DMS79 (cell line): ENCODE measurements at places on chromosomes 1 and 21.

GRCh38 chr1:229293528-229294204 is 22.8 kb downstream of the RAB4A start:
- DNase-seq: no peak

GRCh38 chr1:14181191-14181795 is 417.2 kb upstream of the KAZN start:
- DNase-seq: no peak

DNA sequence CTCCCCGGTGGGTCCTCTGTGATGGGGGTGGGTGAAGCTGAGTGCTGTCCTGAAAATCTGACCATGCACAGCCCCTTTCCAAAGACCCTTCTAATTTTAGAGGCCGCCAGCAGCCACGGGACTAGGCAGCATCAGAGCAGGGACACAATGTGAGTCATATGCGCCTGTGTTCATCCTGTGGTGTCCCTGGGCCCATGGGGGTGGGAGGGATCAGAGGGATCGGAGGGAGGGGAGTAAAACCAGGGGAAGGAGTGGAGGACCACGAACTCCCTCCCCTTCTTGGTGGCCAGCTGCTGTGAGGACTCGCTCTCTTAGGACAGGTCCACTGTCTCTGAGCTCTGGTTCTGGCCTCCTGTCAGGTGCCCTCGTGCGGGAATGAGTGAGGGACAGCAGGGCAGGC is 61.5 kb downstream of the ADARB1 start:
- DNase-seq: no peak

- DNase-seq: no peak
Measured at GRCh38 chr1:160206036-160206389, 829 bp downstream of the PEA15 start.

GRCh38 chr1:116763116-116763786 is 9.0 kb downstream of the CD2 start:
- DNase-seq: no peak

- DNase-seq: no peak
Measured at GRCh38 chr1:32755098-32755809, 52.7 kb upstream of the SYNC start.

GRCh38 chr1:86030180-86030579 is 126.4 kb downstream of the COL24A1 start:
- DNase-seq: no peak

- no peak for DNase-seq
Measured at GRCh38 chr1:63987014-63987627, 213.3 kb downstream of the ROR1 start.

- no peak for DNase-seq
Measured at GRCh38 chr1:27952147-27952546, 7.6 kb upstream of the XKR8 start.

DNA sequence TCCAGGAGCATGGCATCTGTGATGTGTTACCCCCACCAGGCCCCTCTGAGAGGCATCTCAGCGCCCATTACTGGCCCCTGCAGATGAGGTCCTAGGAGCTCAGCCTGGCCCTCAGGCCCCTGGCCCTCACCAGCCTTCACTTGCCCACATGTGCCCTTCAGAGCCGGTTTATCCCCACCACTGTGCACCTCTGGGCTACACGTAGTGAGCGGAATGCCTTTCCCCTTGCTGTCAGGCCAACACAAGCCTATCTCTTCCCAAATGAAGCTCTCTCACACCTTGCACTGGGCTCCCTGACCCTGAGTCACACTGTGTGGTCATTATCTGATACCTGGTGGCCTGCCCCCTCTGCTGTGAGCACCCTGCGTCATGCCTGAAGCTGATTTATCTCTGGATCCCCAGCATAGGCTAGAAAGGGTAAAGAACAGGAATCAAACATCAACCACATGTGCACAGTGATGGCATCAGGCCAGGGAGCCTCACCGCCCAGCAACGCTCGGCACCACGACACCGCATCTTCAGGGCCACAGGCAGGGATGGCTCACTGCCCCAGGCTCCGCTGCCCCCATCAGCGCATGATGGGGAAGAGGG is 49.1 kb downstream of the GLIS1 start:
- no peak for DNase-seq

DNA sequence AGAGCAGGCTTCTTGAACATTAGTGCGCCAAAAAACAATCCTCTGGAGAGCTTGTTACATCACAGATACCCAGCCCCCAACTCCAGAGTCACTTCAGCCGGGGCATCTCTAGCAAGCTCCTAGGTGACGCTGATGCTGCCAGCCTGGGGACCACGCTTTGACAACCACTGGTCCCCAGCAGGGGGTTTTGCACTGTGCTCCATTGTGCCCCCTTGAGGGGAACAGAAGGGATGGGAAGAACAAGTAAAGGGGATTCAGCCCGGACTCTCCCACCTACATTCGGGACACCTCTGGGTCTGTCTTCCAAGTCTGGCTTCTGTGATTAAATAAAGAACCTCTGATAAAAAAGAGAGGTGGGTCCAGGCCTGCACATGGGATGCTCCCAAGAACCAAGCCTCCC is 60.4 kb downstream of the ATP5PO start:
- DNase-seq: no peak

DNA sequence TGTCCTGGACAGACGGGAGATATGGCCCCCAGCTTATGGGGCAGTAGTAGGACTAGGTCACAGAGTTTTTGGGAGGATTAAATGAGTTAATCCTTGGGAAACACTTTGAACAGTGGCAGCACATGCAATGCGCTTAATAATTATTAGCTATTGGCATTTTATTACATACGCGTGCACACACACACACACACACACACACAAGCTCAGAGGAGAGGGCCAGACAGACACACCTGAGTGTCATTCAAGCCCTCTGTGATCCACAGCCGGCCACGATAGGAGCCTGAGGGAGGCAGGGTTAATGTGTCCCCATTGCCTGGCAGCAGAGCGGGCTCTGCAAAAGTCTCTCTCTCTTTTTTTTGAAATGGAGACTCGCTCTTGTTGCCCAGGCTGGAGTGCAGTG is 37.9 kb downstream of the EPHA2 start:
- DNase-seq: no peak

DNA sequence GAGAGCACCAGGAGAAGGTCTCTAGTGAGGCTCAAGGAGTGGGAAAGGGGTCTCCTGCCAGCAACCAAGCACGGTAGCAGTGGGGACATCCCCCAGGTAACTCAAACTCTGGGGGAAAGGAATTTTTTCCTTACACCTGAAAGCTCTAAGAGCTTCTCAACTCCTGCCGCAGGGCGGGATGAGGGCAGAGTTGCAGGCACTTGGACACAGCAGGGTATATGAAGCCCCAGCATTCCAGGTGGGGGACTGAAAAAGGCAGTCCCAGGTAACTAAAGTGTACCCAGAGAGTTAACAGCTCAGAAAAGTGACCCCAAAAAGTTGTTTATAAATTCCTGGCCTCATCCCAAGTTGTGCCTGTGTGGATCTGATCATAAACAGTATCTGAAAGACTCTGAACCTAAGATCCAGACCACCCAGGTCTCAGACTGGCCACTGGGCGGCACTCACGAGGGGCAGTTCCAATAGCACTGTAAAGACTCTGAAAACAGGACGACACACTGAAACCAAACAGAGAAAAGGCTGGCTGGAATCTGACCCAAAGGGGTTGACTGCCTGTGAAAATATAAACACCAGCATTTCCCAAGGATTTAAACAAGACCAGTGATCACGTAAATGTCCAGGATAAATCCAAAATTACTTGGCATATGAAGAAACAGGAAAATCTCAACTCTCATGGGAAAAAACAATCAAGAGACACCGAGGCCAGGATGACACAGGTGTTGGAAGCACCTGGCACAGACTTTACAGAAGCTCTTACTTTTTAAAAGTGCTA is 47.5 kb downstream of the HSF2BP start:
- DNase-seq: no peak

GRCh38 chr1:218351391-218352074 is 6.4 kb downstream of the TGFB2 start:
- no peak for DNase-seq

- DNase-seq: no peak
Measured at GRCh38 chr1:4772294-4773010, 118.0 kb downstream of the AJAP1 start.

DNA sequence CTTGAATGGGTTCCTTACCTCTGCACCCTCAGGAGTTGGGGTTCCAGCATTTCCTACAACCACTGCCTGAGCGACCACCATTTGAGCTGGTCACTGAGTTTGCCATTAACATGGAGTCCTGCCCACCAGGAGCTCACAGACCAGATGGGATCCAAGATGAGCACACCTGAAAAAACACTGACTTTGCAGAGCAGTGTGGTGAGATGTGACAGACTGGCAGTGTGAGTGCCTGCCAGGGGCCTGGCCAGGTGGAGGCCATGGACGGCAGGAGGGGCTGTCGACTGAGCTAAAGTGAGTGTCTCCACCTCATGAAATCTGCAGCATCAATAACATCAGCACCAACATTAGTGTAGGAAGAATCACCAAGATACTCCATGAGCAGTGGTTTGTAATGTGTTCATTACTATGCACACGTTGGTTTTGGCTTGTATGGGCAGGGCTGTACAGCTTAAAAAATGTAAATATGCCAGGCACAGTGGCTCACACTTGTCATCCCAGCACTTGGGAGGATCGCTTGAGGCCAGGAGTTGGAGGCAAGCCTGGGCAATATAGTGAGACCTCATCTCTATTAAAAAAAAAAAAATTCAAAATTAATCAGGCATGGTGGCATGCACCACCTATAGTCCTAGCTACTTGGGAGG is 12.2 kb upstream of the MIXL1 start:
- no peak for DNase-seq

- peak; percentile 63 for DNase-seq
Measured at GRCh38 chr1:181179987-181180365, 91.5 kb downstream of the IER5 start.

DNA sequence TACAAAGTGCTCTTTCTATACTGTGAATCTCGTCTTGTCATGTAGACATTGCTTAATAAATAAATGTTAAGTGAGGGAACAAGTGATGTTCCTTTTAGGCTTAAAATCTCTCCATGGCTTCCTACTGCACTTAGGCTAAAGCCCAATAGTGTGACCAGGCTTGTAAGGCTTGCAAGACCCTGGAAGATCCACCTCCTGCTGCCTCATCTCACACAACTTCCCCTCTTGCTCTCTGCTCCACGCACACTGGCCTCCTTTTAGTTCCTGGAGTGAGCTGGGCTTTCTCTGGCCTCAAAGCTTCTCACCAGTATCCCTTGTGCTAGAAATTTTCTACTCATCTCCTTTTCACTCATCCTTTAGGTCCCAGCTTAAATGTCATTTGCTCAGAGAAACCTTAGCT is 41.5 kb upstream of the DIPK1A start:
- no peak for DNase-seq

- DNase-seq: no peak
Measured at GRCh38 chr1:180839547-180839946, 73.2 kb upstream of the KIAA1614 start.

DNA sequence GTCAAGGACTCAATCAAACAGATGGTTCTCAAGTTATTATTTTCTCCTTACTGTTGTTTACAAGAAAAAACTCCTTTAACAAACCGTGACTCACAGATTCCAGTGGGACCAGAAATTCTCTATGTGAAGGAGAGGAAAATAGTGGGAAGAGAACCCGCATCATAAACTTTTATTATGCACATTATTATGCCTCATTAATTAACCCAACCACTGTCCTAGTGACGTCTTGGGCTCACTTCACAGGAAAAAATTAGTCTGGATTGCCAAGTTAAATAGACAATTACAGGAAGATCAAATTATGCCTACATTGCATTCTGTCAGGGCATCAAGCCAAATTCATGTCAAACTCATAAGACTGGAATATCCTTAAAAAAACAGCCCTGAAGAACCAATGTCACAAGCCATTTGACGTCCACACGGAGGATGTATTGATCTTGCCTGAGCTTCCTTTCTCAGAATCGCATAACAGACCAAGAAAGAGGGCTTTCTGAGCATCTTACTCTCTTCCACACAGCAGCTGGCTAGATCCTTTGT is 347.8 kb downstream of the DUSP10 start:
- DNase-seq: peak; percentile 82

- DNase-seq: no peak
Measured at GRCh38 chr1:2597441-2598328, 11.1 kb downstream of the PRXL2B start.

DNA sequence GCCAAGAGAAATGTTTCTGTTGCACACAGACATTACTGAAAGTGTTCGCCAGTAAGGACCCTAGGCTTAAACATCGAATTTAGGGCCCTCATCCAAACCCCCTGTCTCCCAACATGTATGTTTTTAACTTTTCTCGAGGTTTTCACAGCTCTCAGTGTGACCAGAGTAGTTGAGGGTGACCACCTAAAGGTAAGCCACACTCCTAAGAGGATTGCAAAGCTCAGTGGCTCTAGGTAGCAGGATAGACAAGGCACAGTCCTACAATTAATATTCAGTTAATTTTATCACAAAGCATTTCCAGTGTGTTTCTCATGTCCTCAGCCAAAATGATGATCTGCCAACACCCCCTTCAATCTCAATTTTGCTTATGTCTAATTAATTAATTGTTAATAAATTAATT is 695 bp upstream of the ALG14 start:
- DNase-seq: no peak

DNA sequence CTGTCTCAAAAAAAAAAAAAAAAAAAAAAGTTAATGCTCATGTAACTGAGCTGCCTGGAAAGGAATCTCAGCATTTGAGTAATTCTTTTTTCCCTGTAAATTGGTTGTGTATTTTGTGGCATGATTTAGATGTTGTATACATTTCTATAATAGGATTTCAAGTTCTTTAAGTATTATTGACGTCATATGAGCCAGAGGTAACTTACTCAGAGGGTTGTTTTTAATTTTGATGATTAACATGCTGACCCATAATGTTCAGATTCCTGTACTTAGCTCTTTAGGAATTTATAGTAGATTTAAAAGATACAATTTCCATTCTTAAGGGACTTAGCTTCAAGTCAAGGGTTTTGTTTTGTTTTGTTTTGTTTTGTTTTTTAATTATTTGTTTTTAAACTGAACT is 120.4 kb downstream of the CACHD1 start:
- DNase-seq: no peak

DNA sequence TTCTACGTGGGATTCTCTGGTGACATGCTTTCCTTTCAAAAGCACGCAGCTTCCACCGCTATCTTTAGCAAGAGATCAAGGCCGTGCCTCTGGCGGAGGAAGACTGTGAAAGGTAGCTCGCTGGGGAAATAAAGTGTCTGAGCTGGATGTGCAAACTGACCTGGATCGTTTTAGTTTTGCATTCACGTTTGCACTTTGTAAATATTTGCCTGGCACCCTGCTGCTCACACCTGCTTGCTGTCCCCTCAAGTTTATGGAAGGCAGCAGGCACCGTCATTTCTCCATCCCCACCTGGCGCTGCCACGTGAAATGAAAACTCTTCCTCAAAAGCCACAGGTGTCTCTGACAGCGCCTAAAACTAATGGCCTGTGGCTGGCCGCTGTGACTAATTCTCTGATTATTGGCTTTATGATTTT is 44.0 kb upstream of the TARDBP start:
- DNase-seq: peak; percentile 78

DNA sequence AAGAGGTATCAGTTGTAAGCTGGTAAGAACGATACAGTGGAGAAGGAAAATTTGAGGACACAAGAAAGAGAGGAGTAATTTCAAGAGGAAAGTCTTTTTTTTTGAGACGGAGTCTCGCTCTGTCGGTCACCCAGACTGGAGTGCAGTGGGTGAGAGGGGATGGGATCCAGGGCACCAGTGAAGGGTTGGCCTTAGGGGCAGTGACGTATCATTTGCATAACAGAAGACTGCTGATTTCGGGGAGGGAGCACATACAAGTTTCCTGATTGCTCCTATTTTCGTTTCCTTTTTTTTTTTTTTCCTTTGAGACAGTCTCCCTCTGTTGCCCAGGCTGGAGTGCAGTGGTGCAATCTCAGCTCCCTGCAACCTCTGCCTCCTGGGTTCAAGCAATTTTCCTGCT is 4.2 kb downstream of the S100A13 start:
- no peak for DNase-seq

GRCh38 chr1:160154790-160155189 is 3.4 kb downstream of the ATP1A4 start:
- no peak for DNase-seq

- DNase-seq: no peak
Measured at GRCh38 chr1:57232500-57232899, 191.4 kb downstream of the DAB1 start.
